ENCODE measurements at places on chromosomes 1 and 21.

- no peak overlapping the region for H3K4me3 ChIP-seq
- H3K4me1 ChIP-seq: peaks cover 5% of the 10 kb centered on the region
- no peaks in the 10 kb centered on the region for H3K36me3 ChIP-seq
- H3K27ac ChIP-seq: no peak overlapping the region
- no peaks in the 10 kb centered on the region for H3K27me3 ChIP-seq
- DNase-seq: no peak
Measured at GRCh38 chr21:32538147-32538792, 47.1 kb downstream of the TCP10L start.

- peaks cover 4% of the 10 kb centered on the region for H3K27me3 ChIP-seq
- DNase-seq: peak; percentile 56
- H3K36me3 ChIP-seq: no peaks in the 10 kb centered on the region
- H3K4me3 ChIP-seq: no peak overlapping the region
Measured at GRCh38 chr1:30782361-30783255, 25.0 kb upstream of the LAPTM5 start.

GRCh38 chr21:26977746-26978145 is 10.9 kb upstream of the ADAMTS5 start:
- no peaks in the 10 kb centered on the region for H3K4me1 ChIP-seq
- H3K36me3 ChIP-seq: no peaks in the 10 kb centered on the region
- peak; percentile 19 for DNase-seq
- H3K4me3 ChIP-seq: no peak overlapping the region
- H3K27me3 ChIP-seq: no peaks in the 10 kb centered on the region

DNA sequence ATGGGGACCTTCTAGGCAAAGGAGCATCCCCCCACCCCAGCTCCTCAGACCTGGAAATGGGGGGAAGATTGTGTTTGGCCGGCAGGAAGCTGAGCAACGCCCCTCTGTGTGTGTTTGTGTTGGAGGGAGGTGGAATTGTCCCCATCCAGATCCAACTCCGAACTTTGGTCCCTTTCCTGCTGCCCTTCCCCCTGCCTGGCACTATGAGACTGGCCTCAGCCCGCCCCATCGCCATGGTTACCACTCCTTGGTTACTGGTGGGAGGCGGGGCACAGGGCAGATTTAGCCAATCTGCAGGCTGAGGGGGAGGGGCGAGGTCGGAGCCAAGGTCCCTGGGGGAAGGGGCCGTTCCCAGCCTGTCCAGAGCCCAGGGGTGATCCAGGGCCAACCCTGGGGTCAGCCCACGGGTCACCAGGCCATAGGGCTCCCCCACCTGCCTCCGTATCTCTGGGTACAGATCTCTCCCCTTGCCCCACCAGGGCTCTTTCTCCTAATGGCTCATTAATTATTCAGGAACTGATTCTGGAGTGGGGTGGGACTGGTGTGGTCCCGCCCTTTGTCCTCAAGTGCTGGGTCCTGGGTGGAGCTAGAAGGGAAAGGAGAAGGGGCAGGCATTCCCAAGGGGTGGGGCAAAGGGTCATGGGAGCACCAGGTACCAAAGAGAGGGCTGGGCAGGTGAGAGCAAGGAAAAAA is 15.2 kb downstream of the PTPRF start:
- peaks cover 60% of the 10 kb centered on the region for H3K36me3 ChIP-seq
- DNase-seq: peak; percentile 62
- no peaks in the 10 kb centered on the region for H3K27me3 ChIP-seq

GRCh38 chr1:33876970-33877650 is 13.2 kb downstream of the HMGB4 start:
- no peaks in the 10 kb centered on the region for H3K36me3 ChIP-seq
- no peak for DNase-seq
- H3K4me1 ChIP-seq: no peaks in the 10 kb centered on the region
- H3K27me3 ChIP-seq: no peaks in the 10 kb centered on the region
- no peak overlapping the region for H3K4me3 ChIP-seq
